ENCODE measurements at places on chromosomes 13 and 19. TPM values are rescaled to one million over a fixed set of nuclear protein-coding genes. Genes with fewer than 3 reads are reported as not detected.

PRR19 gene
- polyA plus RNA-seq = 1.7 TPM

CD177 gene
- polyA plus RNA-seq = 0.46 TPM

SLC39A3 gene
- polyA plus RNA-seq = 31.5 TPM

FUT1 gene
- 3.5 TPM for polyA plus RNA-seq

EFNB2 gene
- polyA plus RNA-seq = 37.8 TPM

ATCAY gene
- polyA plus RNA-seq = 0.30 TPM

AXL gene
- 37.8 TPM for polyA plus RNA-seq

SLC6A16 gene
- polyA plus RNA-seq = 5.1 TPM

PLK5 gene
- polyA plus RNA-seq = 0.11 TPM

- DNase-seq = no peak
Measured at GRCh38 chr13:46620029-46620428, 67.1 kb downstream of the LRCH1 start.

DNA sequence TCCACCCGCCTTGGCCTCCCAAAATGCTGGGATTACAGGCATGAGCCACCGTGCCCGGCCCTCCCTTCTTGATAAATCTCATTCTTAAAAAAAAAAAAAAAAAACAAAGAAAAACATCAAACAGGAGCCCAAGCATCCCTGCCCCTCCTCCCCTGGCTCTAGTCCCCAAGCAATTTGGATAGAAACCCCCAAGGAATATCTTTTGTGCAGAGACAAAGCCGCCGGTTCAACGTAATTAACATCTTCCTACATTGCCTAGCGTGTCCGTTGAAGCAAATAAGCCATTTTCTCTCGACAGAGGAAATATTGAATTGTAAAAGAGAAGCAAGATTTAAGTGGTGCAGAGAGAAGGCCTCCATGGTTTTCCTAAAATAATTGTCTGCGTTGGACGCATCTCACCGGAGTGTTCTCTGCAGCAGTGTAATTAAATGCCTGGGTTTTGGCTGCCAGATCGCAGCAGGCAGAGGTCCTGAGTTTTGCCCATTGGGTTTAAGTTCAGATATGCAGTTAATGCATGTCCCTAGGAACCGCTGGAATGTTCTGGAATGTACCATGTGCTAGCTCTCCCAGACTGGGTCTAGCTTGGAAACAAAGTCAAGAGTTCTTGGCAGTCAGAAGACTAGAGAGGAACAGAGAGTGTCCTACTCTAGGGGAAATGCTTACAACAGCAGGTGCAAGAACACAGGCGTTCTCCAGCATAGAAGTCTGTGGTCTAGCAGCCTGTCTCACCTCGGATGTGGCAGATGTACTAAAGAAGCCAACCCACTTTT is 30.8 kb downstream of the PIN1 start:
- DNase-seq = no peak

DNA sequence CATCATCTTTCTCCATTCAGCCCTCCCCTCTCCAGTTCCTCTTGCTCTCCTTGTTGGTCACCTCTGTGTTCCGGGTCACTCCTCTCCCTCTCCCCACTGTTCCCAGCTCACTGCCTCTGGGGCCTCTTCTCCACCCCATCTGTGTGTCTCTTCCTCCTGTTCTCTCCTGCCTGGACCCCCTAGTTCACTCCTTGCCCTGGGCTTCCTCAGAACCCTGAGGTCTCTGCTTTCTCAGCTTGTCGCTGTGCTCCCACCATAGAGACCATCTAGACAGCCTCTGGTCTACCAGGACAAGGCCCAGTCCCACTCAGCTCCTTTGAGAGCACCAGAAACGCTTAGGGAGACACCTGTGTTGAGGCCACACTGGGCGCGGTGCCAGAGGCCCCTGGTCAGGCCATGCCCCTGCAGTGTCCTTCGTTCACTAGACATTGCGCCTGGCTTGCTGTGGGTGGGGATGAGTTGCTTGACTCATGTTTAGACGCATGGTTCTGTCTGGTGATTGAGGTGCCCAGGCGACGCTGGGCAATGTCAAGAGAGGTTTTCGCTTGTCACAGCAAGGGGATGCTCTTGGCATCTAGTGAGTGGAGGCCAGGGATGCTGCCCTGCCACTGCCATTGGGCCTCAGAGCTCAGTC is 4.8 kb downstream of the LENG9 start:
- DNase-seq = no peak

DNA sequence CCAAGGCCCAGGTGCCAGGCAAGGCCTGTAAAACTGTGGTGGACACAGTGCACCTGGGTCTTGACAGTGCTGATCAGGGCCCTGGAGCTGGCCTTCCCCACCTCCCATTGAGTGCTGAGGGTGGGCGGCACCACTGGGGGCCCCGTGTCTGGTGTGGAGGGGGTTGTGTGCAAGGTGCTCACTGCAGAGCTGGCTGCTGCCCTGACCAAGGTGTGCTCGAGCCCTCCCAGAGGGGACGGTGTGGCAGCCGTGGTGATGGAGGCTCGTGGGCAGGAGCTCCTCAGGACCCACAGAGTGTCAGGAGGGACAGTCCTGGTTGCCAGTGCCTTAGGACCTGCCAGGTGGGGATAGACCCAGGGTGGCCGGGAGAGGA is 23.0 kb downstream of the ATP4B start:
- DNase-seq = no peak

- no peak for DNase-seq
Measured at GRCh38 chr19:3942790-3943409, 10.0 kb downstream of the NMRK2 start.

DNA sequence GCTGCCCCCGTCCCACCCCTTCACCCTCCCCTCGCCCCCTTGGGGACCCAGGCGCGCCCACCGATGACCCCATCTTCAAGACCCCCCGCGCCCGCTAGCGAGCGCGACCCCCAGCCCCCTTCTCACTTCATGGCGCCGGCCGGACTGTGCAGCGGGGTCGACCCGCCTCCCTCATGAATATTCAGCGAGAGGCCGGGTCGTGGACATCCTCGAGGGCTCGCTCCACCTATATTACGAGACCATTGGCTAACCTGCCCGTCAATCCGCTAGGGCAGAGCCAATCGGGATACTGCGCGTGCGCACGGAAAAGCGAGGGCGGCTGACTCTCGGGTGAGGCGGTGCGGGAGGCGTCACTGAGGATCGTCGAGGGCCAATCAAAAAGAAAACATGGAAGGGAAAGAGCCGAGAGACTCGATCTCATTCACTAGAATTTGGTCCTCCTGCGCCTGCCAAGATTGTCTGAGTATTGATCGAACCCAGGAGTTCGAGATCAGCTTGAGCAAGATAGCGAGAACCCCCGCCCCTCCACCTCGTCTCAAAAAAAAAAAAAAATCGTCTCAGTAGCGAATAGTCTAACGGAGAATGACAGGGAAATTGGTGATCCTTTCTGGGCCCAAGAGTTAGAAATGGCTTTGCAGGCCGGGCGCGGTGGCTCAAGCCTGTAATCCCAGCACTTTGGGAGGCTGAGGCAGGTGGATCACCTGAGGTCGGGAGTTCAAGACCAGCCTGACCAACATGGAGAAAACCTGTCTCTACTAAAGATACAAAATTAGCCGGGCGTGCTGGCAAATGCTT is at the start of gene ERCC2:
Gene ERCC2, minus strand, starts transcription at position 164 of the 795 bp plus-strand sequence. Its CDS starts 33 bp downstream, at position 131.
- DNase-seq = peak; percentile 99

- DNase-seq = no peak
Measured at GRCh38 chr13:97120346-97120745, 101.8 kb upstream of the MBNL2 start.

DNA sequence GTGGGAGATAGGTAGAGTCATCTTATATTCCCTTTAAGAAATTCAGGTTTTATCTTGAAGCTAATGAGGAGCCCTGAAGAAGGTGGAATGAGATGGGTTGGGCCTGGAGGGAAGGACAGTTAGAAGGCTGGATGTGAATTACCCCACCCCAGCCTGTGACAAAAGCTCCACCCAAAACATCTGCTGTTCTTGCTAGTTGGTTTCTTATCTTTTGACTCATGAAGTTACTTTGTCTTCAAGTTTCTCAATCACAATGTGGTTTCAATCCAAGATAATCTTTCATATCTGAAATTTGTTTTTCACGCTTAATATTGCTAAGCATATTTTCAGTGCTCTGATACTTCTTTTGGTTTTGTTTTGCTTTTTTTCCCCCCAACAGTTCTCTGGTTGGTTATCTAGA is 38.3 kb upstream of the HMGB1 start:
- no peak for DNase-seq

GRCh38 chr19:18014197-18014596 is 6.2 kb downstream of the ARRDC2 start:
- DNase-seq = no peak

GRCh38 chr13:60066226-60066625 is 97.5 kb downstream of the DIAPH3 start:
- no peak for DNase-seq

- DNase-seq = no peak
Measured at GRCh38 chr19:52345162-52345561, 9.1 kb downstream of the ZNF610 start.

- DNase-seq = no peak
Measured at GRCh38 chr13:41613471-41613870, 156.1 kb downstream of the RGCC start.

GRCh38 chr13:79187917-79188690 is 218.0 kb downstream of the RBM26 start:
- DNase-seq = no peak

DNA sequence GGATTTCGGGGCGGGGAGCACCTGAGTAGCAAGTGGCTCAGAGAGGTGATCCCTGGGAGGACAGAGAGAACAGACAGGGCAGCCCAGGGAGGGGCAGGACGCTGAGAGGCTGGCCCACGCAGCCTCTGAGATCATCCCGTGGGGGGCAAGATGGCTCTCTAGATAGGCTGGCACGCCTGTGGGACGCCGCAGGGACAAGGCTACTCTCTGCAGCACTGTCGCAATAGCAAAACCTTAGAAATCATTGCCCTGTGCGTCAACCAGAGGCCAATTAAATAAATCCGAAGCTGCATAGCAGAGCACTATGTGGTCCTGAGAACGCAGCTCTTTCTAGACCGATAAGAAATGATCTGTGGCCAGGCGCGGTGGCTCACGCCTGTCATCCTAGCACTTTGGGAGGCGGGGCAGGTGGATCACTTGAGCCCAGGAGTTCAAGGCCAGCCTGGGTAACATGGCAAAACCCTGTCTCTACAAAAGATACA is 5.1 kb downstream of the PEX11G start:
- DNase-seq = no peak

GRCh38 chr13:110107568-110108347 is 199.2 kb downstream of the COL4A1 start:
- no peak for DNase-seq

GRCh38 chr19:41869374-41869955 is 7.6 kb upstream of the CD79A start:
- no peak for DNase-seq

DNA sequence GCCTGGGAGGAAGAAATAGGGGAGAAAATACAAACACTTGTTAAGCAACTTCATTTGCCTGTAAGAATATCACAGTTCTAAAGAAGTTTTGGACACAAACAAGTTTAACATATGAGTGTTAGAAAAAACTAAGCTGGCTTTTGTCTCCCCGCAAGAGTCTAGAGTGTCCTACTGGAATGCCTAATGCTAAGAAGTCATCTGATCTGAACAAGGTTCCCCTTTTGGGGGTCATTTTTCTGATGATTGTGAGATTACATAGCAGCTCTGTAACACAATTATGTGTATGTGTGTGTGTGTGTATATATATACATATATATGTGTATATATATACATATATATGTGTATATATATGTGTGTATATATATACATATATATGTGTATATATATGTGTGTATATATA is 12.7 kb downstream of the DNMT1 start:
- no peak for DNase-seq

- DNase-seq = no peak
Measured at GRCh38 chr19:46025835-46026234, 3.0 kb upstream of the PGLYRP1 start.

GRCh38 chr19:33414667-33415605 is 41.4 kb downstream of the CEBPG start:
- DNase-seq = no peak

DNA sequence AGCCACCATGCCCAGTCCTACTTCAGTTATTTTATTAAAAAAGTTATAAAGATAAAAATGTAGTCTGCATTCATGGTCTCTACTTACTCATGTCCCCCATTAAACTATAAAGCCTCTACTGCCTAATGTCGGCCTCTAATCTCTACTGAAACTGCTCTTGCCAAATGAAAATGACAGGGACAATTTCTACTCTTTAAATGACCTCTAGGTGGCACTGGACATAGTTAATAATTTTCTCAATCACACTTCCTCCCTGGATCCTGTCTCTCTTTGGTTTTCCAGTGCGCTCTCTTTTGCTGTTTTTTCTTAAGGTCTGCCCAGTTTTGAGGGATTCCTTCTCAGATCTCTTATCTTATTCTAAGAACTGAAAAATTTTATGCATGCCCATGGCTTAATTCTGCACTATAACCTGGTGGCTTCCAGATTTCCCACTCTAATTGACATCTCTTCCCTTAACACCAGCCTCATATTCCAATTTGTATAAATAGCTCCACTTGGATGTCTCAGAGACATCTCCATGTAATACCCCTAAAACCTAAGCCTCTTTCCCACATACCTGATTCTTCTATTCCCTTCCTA is 54.3 kb downstream of the MTMR6 start:
- DNase-seq = no peak

- no peak for DNase-seq
Measured at GRCh38 chr19:41933693-41934426, 5.6 kb upstream of the ERFL start.

DNA sequence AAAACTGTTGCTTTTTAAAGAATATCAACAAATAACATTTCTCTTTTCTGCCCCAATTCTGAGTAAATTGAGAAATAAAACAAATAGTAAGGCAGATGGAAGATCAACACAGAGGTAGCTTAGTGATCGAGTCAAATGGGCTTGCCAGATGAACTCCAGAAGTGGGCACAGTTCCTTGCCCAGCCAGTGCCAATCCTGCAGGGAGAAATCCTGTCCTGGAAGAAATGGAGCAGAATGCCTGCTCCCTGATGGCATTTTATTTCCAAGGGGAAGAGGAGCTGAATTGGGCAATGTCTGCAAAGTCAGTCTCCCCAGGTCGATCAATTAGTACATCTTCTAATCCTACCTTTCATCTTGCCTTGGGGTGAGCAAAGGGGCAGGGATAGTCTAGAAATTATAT is 225.3 kb downstream of the NHLRC3 start:
- DNase-seq = no peak

GRCh38 chr13:45683701-45684100 is 18.4 kb upstream of the CBY2 start:
- DNase-seq = no peak

DNA sequence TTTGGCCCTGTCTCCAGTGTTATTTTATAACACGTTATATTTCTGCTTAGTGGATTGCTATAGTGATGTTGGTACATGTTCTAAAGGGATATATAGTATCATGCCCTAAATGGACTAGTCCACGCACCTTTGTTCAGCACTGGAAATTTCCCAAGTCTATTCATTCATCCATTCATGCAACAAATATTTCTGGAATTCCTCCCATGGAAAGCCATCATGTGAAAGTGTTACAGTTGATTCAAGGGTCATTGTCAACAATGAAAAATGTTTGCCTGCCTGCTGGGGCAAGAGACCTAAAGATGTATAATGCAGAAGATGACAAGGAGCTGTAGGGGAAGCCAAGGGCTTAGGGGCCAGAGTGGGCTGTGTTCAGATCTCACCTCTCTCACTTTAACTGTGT is 10.8 kb upstream of the HSPH1 start:
- no peak for DNase-seq

DNA sequence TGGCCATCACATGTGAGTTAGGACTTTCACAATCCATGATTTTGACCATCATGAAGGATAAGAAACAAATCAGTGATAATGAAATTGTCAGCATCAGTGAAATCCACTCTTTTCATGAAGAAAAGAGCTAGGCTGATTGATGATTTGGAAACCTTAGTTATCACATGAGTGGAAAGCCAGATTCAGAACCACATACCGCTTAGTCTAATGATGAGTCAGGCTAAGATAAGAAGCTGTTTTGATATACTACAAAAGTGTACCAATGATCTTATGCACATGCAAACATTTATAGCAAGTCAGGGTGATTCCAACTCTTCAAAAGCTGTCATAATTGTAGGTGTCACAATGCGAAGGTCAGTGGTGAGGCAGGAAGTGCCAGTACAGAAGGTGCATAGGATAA is 519.3 kb downstream of the GPC6 start:
- no peak for DNase-seq

Measured in left renal pelvis (tissue), 4 donors.